ENCODE measurements at places on chromosomes 16 and 17. TPM values are rescaled to one million over a fixed set of nuclear protein-coding genes. Genes with fewer than 3 reads are reported as not detected.

DNA sequence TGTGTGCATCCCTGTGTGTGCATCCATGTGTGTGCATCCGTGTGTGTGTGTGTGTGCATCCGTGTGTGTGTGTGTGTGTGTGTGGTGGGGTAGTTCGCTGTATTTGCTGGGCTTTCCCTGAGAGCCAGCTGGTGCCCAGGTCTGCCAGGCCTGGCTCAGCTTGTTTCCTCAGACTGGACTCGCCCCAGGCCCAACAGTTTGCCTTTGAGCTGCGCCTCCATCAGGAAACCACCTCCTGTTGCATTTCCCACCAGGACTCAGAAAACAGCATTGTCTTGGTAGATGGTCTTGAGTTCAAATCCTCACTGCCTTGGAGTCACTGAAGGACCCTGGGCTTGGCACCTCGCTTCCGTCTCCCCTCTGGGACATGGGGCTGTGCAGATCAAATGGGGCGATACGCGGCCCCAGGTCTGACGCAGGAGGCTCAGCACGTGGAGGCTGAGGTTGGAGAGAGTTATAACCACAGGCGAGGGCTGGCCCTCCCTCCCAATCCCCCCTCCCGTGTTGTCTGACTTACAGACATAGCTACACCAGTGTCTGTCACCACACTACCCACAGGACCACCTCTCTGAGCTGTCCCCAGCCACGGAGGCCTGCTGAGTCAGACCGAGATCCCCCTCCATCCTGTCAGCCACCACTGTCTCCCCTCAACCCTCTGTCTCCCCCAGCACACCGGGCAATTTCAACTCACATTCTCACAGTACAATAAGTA, 4.7 kb downstream of the ITGAE start:
- no peak for DNase-seq

The ZNF385C gene
- total RNA-seq = 7.5 TPM

DNA sequence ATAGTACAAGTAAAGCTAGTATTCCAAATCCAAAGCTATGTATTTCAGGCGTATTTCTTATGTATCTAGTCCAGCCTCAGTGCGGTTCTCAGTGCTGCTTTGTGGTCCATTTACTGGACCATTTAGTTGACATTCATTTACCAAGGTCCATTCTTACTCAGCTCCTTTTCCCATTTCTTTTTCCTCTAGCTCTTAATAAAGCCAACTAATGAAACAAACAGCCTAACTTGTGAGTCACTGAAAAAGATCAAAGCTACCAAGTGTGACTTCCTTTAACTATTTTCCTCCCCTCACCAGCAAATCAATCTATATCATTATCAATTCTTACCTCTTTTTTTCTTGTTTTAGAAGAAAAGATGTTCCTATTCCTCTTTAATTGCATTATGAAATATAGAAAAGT, 64.0 kb downstream of the CYB561 start:
- DNase-seq = no peak

The MARCHF10 gene
- total RNA-seq = 0.51 TPM
